A549 treated with RU486 at 1 μM for 4 hours (cell line): ENCODE measurements at places on chromosomes 5 and 9. TPM values are rescaled to one million over a fixed set of nuclear protein-coding genes. Genes with fewer than 3 reads are reported as not detected.

KIF4B gene
- total RNA-seq, result 0.02 to 0.06 TPM in 2 of 5 replicates, not detected in the others

PCDHB13 gene
- total RNA-seq, result 0.06 to 0.12 TPM (median 0.09 TPM) in 5 replicates

UBE2QL1 gene
- total RNA-seq, result 0.10 to 0.18 TPM (median 0.15 TPM) in 5 replicates

FGF1 gene
- 0.30 to 1.4 TPM (median 0.38 TPM) in 5 replicates for total RNA-seq

IL4 gene
- total RNA-seq, result not detected in 5 replicates

GARNL3 gene
- total RNA-seq, result 1.6 to 3.4 TPM (median 1.8 TPM) in 5 replicates

ACOT12 gene
- total RNA-seq, result 0.17 TPM in 1 of 5 replicates, not detected in the others

PROP1 gene
- total RNA-seq, result not detected in 5 replicates

PCDHB11 gene
- 0.06 to 0.14 TPM (median 0.07 TPM) in 4 of 5 replicates, not detected in the other for total RNA-seq

GNA14 gene
- total RNA-seq, result 0.06 TPM in 1 of 5 replicates, not detected in the others

SLC1A3 gene
- total RNA-seq, result not detected in 5 replicates

FCN2 gene
- total RNA-seq, result not detected in 5 replicates

TTC16 gene
- total RNA-seq, result not detected in 5 replicates

LPAR1 gene
- total RNA-seq, result 11.2 to 15.7 TPM (median 15.2 TPM) in 5 replicates

PCSK1 gene
- 0.35 to 0.97 TPM (median 0.67 TPM) in 5 replicates for total RNA-seq

ZNF474 gene
- total RNA-seq, result 0.15 to 0.32 TPM (median 0.21 TPM) in 5 replicates

ITK gene
- 0.03 to 0.15 TPM (median 0.13 TPM) in 3 of 5 replicates, not detected in the others for total RNA-seq

LECT2 gene
- not detected in 5 replicates for total RNA-seq

SLC25A2 gene
- not detected in 5 replicates for total RNA-seq

TAL2 gene
- total RNA-seq, result 0.22 to 0.32 TPM in 2 of 5 replicates, not detected in the others

BTNL9 gene
- total RNA-seq, result 0.57 to 1.3 TPM (median 0.74 TPM) in 5 replicates

IL31RA gene
- 1.3 to 1.8 TPM (median 1.4 TPM) in 5 replicates for total RNA-seq

PCDHA13 gene
- total RNA-seq, result 0.06 to 0.09 TPM in 2 of 5 replicates, not detected in the others

OLFM1 gene
- total RNA-seq, result 8.9 to 10.1 TPM (median 9.9 TPM) in 5 replicates

SCGB3A2 gene
- total RNA-seq, result not detected in 5 replicates

CTSV gene
- total RNA-seq, result 10.4 to 14.9 TPM (median 12.9 TPM) in 5 replicates

TXNDC8 gene
- total RNA-seq, result not detected in 5 replicates

ZNF483 gene
- total RNA-seq, result 0.40 to 0.88 TPM (median 0.77 TPM) in 5 replicates

C8G gene
- total RNA-seq, result 0.24 to 2.2 TPM (median 0.66 TPM) in 5 replicates

KIF12 gene
- 1.4 to 2.7 TPM (median 2.1 TPM) in 5 replicates for total RNA-seq

TNFSF15 gene
- total RNA-seq, result 0.26 to 0.40 TPM (median 0.31 TPM) in 5 replicates

GTF3C5 gene
- 57.2 to 74.7 TPM (median 68.8 TPM) in 5 replicates for total RNA-seq

POU5F2 gene
- total RNA-seq, result not detected in 5 replicates

FTMT gene
- total RNA-seq, result not detected in 5 replicates

PCDHGA5 gene
- 0.07 to 0.30 TPM (median 0.13 TPM) in 5 replicates for total RNA-seq

NR2F1-AS1 gene
- 3.6 to 6.3 TPM (median 4.0 TPM) in 5 replicates for total RNA-seq

TAS2R1 gene
- not detected in 5 replicates for total RNA-seq

FSTL4 gene
- 1.9 to 4.8 TPM (median 3.5 TPM) in 5 replicates for total RNA-seq

ANKRD31 gene
- total RNA-seq, result 0.05 to 0.07 TPM (median 0.06 TPM) in 4 of 5 replicates, not detected in the other

SH3RF2 gene
- 2.9 to 3.8 TPM (median 3.2 TPM) in 5 replicates for total RNA-seq

NUTM2F gene
- total RNA-seq, result not detected in 5 replicates

PRRX2 gene
- 3.1 to 8.8 TPM (median 7.9 TPM) in 5 replicates for total RNA-seq

STRBP gene
- 11.4 to 16.1 TPM (median 14.4 TPM) in 5 replicates for total RNA-seq

LRRC19 gene
- total RNA-seq, result not detected in 5 replicates

NSMF gene
- total RNA-seq, result 29.6 to 45.5 TPM (median 40.6 TPM) in 5 replicates

PCSK5 gene
- 0.81 to 1.2 TPM (median 1.0 TPM) in 5 replicates for total RNA-seq

DBN1 gene
- total RNA-seq, result 49.8 to 80.7 TPM (median 69.2 TPM) in 5 replicates

MEF2C gene
- 0.01 to 0.07 TPM (median 0.02 TPM) in 3 of 5 replicates, not detected in the others for total RNA-seq

GCNT1 gene
- total RNA-seq, result 0.80 to 3.0 TPM (median 2.6 TPM) in 5 replicates

MORN5 gene
- total RNA-seq, result not detected in 5 replicates

NIM1K gene
- 0.08 to 0.30 TPM (median 0.25 TPM) in 5 replicates for total RNA-seq

PLPP7 gene
- total RNA-seq, result not detected in 5 replicates

ESM1 gene
- total RNA-seq, result not detected in 5 replicates

CHSY3 gene
- total RNA-seq, result 0.08 to 0.13 TPM (median 0.09 TPM) in 5 replicates

SHLD3 gene
- 1.5 to 3.6 TPM (median 2.2 TPM) in 5 replicates for total RNA-seq

WNK2 gene
- 4.4 to 7.9 TPM (median 7.1 TPM) in 5 replicates for total RNA-seq

PCDHGB4 gene
- total RNA-seq, result 0.56 to 1.1 TPM (median 0.93 TPM) in 5 replicates

MARCOL gene
- not detected in 5 replicates for total RNA-seq
